Lung microvascular endothelial cell (primary cell): ENCODE measurements at places on chromosomes 3 and 15.

DNA sequence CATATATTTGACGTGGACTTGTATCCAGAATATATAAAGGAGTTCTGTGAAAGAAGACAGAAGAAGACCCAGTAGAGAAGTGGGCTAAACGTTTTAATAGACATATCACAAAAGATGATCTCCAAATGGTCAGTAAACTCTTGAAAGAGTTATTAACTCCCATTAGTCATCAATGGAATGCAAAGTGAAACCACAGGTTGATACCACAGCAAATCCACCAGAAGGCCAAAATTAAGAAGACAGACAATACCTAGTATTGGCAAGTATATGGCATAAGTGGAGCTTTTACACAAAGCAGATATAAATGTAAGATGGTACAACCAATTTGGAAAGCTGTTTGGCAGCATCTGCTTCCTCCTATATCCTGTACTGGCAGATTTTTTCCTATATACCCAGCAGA, 6.0 kb downstream of the SPATA16 start:
- no peak for DNase-seq

GRCh38 chr3:19331931-19332330, 183.6 kb downstream of the KCNH8 start:
- no peak for DNase-seq

- no peak for DNase-seq
Measured at GRCh38 chr3:111238885-111239284, 167.3 kb downstream of the NECTIN3 start.

- DNase-seq: no peak
Measured at GRCh38 chr3:145286937-145287336, 874.0 kb downstream of the PLOD2 start.

GRCh38 chr15:43229977-43230376, 9.2 kb upstream of the EPB42 start:
- no peak for DNase-seq

DNA sequence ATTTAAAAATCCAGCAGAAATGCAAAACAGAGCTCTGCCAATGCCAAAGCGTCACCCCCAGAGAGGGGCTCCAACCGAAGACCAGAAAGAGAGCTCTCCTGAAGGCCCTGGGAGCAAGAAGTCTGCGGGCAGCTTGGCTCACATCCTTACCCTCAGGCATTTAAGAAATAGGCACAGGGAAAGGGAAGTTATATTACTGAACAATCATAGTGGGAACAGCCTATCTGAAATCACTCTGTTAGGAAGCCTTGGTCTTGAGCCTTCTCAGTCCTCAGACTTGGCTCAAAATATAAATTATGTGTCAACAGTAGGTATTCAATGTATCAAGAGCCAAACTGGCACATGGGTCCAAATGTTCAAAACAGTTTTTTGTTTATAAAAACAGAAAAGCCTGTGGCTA, 10.3 kb upstream of the PPARG start:
- DNase-seq: no peak

DNA sequence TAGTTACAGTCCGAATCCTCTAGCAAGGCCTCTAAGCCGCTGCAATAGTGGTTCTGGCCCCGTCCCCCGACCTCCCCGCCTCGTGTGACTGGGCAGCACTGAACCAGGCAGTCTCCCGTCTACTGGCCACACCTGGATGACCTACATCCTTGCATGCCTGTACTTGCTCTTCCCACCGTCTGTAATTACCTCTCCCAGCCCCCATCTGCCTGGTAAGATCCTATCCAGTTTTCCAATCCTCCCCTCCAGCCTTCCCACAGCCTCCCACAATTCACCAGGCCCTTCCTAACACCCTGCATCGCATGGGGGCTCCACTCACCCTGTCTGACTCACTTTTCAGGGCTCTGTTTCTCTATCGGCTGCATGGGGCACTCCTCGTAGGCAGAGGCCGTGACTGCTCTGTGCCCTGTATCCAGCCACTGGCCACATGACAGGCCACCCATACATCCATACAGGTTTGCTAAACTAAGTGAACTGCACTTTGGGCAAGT, 32.8 kb downstream of the XXYLT1 start:
- DNase-seq: no peak

- DNase-seq: peak; percentile 53
Measured at GRCh38 chr3:36991923-36992805, 767 bp downstream of the EPM2AIP1 start.

GRCh38 chr3:195268576-195269309, 2.2 kb downstream of the XXYLT1 start:
- DNase-seq: no peak

- no peak for DNase-seq
Measured at GRCh38 chr3:93994056-93994455, 14.1 kb downstream of the ARL13B start.

DNA sequence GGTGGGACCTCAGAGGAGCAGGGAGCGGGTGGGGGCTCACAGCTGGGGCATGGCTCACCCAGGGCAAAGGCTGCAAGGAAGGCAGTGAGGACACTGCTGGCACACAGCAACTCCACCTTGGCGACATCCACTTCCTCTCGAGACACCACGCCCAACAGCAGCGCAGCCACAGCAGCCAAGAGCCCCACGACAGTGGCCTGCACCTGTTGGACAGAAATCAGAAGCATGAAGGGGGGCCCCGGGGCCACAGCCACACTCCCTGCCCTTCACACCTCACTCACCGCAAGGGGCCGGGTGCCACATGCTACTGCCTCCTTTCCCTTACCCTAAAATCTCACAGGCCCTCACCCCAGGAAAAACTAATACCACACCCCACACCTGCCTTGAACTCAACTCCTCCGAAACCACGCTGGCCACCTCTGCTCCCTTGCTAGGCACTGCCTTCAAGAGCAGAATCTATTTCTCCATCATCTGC, 57.3 kb downstream of the ROPN1B start:
- DNase-seq: no peak

DNA sequence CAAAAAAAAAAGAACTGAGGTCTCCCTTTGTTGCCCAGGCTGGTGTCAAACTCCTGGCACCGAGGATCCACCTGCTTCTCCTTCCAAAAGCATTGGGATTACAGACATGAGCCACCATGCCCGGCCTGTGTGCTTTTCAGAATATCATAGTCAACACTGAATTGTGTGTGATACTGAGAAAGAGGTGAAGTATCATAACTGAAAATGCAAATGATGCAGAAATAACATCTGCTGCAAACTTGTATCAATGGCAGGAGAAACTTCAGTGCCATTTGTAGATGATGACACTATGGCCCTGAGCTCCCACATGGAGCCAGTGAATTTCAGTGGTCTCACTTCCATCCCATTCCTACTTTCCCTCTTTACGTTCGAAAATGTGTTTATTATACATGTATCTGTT, 21.9 kb downstream of the IL12A start:
- DNase-seq: no peak

DNA sequence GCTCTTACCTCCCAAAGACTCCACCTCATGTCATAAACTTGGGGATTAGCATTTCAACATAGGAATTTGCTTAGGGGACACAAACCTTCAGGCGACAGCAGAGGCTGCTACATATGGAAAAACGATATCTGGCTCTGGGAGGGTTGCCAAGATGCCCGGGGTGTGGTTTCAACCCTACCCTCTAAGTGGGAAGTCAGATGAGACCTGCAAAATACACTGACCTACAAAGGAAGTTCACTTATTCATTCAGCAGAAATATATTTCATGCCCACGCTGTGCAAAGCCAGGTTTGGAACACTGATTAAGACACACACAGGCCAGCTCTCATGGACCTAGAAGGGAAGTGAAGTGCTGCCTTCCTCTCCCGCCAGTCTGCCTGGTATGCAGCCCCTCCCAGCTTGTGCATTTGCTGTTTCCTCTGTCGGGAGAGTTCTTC, 239.3 kb downstream of the FEZF2 start:
- DNase-seq: peak; percentile 60

- DNase-seq: no peak
Measured at GRCh38 chr3:178706411-178706810, 170.2 kb downstream of the KCNMB2 start.

GRCh38 chr3:113717818-113718217, 21.4 kb upstream of the USF3 start:
- no peak for DNase-seq

- DNase-seq: no peak
Measured at GRCh38 chr3:30632065-30632464, 25.7 kb downstream of the TGFBR2 start.

DNA sequence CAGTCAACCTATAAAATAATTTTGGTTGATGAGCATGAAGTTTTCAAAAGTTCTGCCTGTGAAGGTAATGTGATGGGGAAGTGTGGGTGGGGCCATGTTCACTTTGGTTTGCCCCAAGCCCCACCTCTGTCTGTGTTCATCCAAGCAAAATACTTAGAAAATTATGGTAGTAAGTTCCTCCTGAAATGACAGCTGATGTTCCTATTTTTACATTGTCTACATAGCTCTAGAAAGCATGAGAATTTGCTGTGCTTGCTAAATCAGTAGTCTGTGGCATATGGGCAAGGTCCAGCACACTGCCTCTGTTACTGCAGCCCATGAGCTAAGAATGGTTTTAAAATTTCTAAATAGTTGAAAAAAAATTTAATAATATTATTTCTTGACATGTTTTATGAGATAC, 21.9 kb upstream of the CP start:
- DNase-seq: no peak

GRCh38 chr15:85284497-85284896, 95.9 kb upstream of the AKAP13 start:
- DNase-seq: no peak

DNA sequence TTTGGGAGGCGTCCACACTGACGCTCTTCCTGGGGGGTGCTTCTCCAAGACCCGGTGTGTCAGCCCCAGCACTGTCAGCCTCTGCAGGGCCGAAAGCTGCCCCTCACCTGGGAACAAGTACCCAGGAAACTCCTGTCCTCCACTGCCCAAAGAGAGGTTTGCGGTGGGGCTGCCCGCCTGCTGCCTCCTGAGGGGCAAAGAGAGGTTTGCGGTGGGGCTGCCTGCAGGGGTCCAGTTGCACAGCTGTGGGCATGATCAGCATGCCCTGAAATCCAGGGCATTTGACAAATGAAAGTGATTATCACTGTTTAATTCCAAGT, 15.1 kb upstream of the SNRPA1 start:
- no peak for DNase-seq

- no peak for DNase-seq
Measured at GRCh38 chr3:53997476-53997875, 105.8 kb upstream of the SELENOK start.

GRCh38 chr3:380801-381200, 184.2 kb downstream of the CHL1 start:
- DNase-seq: no peak

GRCh38 chr3:115148142-115148790, 1.2 kb upstream of the ZBTB20 start:
- DNase-seq: peak; percentile 2

DNA sequence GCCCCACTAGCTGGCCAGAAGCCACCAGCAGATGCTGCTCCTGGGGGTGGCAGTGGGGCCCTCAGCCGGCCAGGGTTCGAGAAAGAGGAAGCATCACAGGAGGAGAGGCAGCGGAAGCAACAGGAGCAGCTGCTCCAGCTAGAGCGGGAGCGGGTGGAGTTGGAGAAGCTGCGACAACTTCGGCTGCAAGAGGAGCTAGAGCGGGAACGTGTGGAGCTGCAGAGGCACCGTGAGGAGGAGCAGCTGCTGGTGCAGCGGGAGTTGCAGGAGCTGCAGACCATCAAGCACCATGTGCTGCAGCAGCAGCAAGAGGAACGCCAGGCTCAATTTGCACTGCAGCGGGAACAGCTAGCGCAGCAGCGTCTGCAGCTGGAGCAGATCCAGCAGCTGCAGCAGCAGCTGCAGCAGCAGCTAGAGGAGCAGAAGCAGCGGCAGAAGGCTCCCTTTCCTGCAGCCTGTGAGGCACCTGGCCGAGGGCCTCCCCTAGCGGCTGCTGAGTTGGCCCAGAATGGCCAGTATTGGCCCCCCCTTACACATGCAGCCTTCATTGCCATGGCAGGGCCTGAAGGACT, 17.5 kb upstream of the APEH start:
- no peak for DNase-seq

DNA sequence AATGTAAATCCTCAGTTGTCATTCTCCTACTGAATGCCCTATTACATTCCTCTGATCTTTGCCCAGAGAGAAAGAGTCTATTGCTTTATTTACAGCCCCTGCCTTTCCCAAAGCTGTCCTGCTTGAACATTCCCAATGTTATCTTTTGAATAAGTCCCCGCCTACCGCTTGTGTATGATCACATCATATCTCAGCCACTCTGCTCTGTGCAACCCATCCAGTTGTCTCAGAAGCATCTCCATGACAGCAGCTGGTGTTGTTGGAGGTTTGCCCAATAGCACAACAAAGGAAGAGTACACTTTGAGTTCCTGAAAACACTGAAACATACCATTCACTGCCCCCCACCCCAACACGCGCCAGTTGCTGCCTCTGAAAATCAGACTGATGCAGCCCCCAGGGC, 22.0 kb upstream of the FAM3D start:
- no peak for DNase-seq

GRCh38 chr15:73560501-73561117, 72.6 kb downstream of the NPTN start:
- DNase-seq: peak; percentile 80

- DNase-seq: no peak
Measured at GRCh38 chr15:32641517-32642059, at the start of gene SCG5. SCG5 (plus strand) TSS chr15:32641710; CDS start chr15:32643593, 1,883 bp downstream.

GRCh38 chr3:123370819-123371218, 78.1 kb downstream of the ADCY5 start:
- no peak for DNase-seq

DNA sequence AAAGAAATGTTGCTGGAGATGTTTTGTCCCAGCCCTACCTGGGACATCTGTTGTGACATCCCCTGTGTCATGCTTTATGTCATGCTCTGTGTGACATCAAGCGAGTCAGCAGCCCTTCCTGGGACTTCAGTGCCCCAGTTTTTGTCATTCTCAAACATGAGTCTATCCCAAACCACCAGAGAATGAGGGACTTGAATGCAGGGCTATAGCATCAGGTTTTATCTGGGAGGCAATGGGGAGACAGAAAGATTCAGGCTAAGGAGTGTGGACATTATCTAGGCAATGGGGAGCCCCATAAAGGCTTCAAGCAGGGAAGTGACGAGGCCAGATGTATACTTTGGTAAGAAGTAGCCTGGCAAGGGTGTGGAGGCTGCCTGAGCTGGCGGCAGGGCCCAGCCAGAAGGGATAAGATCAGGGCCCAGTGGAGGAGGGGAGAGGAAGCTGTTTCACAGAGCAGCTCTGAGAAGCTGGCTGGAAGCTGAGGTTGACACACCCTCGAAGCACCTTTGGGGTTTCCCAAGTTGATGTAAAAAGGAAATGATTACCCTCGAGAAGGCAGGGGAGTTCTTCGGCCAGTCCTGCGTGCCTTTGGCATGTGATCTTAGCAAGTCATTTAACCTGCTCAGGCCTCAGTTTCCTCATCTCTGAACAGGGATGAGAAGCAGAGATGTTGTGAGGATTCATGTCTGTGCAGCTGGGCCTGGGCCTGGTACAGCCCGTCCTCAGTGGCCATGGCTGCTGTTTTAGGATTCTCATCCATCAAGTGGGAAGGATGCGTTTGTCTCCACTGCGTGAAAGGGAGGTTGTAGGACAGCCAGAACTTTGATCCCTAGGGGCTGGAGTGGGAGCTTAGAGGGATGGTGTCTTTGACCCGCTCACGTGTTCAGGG, 34.3 kb downstream of the IRAK2 start:
- DNase-seq: peak; percentile 89

- no peak for DNase-seq
Measured at GRCh38 chr15:97791824-97792792, 168.4 kb upstream of the ARRDC4 start.
